ENCODE measurements at places on chromosomes 2 and 18.

DNA sequence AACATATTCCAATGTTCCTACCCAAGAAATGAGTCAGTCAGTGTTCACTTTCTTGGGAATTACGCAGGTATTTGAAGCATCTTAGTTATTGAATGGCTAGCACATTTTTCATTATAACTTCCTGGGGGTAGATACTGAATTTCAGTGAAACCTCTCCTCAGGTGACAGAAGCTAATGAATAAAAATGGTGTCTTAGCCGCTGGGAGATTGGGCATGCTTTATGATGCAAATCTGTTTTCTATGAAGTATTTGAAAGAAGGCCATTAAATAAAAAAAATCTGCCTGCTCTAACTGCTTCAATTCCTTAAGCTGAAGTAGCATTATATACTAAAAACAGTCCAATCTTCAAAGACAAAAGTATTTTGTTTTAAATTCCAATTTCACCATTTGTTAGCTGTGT lies 132.8 kb upstream of the CYRIA start:
- no peak for DNase-seq

- DNase-seq = no peak
Observed at GRCh38 chr2:162148956-162149355, 3.1 kb downstream of the GCG start.

DNA sequence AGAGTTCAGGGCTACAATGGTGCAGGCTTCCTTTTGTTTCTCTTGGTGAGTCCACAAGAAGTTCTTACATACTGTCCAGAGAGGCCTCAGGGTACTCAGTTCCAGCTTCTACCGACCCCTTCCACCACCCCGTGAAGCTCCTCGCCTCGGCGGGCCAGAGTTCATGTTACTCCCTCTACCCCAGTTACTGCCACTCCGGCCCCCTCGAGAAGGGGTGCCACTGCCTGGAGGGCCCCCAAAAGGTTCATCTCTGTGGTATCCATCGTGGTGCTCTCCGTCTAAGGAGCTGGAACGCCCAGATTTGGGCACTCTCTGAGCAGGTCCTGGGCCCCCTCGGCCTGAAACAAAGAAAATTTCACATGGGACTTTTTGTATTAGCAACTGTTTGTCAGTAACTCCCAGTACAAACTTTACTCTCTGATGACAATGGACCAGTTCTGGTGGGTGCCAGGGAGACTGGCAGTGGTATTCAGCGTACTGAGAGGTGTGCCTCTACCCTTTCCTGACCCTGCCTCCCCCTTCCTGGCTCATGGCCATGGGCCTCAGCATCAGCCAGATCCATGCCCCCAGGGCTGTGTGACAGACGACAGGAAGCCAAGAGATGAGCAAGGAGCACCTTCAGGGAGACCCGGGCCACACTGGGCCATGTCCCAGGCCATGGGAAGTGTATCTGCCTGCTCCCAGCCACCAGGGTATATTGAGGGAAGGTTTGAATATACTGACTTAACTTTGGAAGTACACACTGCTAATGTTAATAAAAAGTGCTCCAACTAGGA lies 5.1 kb downstream of the SFT2D3 start:
- no peak for DNase-seq

DNA sequence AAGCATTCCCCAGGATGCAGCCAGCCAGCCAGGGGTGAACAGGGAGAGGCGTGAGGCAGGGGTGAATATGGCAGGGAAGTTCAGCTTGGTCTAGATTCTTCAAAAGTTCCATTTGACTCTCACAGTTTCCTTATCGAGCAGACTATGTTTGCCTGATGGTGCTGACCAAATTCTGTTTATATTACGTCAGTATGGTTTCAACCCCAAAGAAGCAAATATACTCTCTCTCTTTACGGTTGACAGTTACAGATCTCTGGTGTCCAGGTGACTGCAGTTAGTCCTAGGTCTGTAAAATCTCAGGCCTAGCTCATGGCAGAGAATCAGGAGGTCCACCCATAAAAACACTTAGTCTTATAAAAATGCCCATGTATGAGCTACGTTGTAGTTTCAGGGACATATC lies 38.3 kb upstream of the DNMT3A start:
- no peak for DNase-seq

GRCh38 chr18:74498712-74499627 lies 2.8 kb downstream of the CNDP2 start:
- peak; percentile 76 for DNase-seq

- DNase-seq = no peak
Observed at GRCh38 chr2:4882941-4883340, 809.2 kb upstream of the SOX11 start.

- DNase-seq = no peak
Observed at GRCh38 chr2:157696036-157696435, 67.4 kb upstream of the ACVR1C start.

- no peak for DNase-seq
Observed at GRCh38 chr2:45401431-45401922, 209.6 kb downstream of the SRBD1 start.

DNA sequence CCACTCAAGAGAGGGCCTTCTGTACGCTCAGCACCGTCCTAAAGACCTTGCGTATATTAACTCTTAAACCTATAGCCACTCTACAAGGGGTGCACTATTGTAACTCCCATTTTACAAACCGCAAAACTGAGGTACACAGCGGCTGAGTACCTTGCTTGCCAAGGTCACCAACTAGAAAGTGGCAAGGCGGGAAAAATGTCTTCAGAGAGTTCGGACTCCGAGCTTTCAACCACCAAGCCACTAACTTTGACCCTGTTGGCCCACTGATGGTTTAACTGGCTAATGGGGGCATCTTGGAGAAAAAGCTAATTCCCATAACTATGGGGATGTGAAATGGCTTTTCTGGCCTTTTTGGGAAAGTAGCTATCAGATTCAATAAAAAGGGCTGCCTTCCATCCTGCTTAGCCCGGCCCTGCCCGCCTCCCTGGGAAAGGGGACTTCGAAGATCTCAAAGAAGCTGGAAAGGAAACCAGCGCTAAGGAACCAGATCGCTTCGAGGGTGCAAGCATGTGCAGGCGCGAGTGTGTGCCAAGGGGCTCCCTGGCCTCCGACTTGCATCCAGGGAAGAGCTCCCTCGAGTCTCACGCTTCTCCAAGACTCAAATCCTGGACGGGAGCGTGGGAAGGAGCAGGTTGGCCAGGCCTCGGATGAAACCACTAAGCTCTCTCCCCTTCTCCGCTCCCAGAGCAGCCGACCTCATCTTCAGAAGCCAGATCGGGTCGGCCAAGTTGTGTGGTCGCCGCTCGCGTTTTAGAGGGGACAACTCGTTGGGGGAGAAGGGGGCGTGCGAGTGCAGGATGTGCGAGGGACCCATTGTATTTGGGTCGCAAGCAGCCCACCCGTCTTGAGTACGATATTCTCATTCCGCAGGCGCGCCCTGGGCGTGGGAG lies 2.2 kb upstream of the SP5 start:
- no peak for DNase-seq

- no peak for DNase-seq
Observed at GRCh38 chr18:27970321-27970720, 206.6 kb downstream of the CDH2 start.

GRCh38 chr2:109058191-109058632 lies 69.2 kb upstream of the EDAR start:
- no peak for DNase-seq

DNA sequence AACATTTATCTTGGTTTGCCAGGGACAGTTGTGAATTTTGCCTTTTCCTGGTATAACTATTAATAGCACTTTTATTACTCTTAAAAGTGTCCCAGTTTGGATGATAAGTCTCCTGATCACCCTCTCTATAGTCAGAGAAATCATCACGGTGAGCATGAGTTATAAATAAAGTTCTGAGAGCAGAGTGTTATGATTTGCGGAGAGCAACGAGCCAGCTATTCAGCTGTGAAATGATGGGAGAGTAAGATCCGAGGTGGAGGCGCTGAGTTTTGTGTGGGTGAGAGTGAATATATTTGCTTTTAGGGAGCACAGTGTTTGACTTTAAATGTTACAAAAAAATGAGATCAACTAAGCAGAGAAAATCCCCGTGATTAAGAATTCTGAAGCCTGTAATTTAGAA lies 179.6 kb downstream of the DSC3 start:
- no peak for DNase-seq

DNA sequence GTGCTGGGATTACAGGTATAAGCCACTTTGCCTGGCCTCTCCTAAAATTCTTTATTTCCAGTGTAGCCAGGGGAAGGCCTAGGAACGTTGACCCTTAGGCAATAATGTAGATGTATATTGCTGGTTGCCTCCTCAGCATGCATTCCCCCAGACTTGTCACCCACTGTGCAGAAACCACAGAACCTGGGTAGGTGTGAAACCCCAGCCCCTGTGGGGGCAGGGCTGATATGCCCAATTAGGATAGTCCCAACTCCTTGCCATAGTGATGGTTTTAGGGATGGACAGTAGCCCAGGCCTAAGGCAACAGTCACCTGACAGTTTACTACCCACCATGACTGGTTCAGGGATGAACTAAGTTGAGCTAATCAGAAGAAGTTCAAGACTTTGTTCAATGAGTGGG lies 57.7 kb downstream of the TMEM247 start:
- no peak for DNase-seq

Data from hematopoietic multipotent progenitor cell treated with erythropoietin and hydrocortisone succinate and interleukin-3 and kit ligand, for 4 days (in vitro differentiated cells).